Left cardiac atrium (tissue), 4 donors: ENCODE measurements at places on chromosomes 13 and 19. TPM values are rescaled to one million over a fixed set of nuclear protein-coding genes. Genes with fewer than 3 reads are reported as not detected.

- DNase-seq, result no peak
These were observed 40.1 kb downstream of the PSPC1 start for GRCh38 chr13:19742643-19743042.

- DNase-seq, result no peak
These were observed 341.4 kb downstream of the PCDH9 start for GRCh38 chr13:66888698-66889097.

DNA sequence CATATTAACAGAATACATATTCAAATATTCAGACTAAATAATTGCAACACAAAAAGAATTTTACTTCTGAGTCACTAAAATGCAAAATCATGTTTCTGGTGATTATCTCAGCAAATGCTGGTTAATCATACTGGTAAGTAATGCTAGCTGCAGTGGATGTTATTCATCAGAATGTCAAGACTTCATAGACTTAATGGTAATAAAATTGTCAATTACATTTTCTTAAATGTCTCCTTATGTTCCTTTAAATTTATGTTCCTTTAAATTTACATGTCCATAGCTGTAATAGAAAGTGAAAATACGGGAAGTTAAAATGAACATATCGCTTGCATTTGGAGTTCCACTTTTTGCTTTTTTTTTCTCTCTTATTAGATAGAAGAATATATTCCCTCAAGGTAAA is 853.0 kb downstream of the SLITRK6 start:
- no peak for DNase-seq

- no peak for DNase-seq
These were observed 16.0 kb downstream of the FGF9 start for GRCh38 chr13:21686751-21687391.

DNA sequence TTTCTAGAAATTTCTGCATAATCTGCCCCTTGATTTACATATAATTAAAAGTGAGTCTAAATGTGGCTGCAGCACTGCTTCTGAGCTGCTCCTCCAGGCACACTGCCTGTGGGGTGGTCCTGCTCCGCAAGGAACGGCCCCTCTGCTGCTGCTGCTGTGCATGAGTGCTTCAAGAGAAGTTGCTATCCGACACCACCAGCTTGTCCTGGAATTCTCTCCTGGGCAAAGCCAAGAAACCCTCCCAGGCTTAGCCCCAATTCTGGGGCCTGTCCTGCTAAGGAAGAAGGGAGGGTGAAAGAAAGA is 7.5 kb upstream of the PDCD5 start:
- no peak for DNase-seq

DNA sequence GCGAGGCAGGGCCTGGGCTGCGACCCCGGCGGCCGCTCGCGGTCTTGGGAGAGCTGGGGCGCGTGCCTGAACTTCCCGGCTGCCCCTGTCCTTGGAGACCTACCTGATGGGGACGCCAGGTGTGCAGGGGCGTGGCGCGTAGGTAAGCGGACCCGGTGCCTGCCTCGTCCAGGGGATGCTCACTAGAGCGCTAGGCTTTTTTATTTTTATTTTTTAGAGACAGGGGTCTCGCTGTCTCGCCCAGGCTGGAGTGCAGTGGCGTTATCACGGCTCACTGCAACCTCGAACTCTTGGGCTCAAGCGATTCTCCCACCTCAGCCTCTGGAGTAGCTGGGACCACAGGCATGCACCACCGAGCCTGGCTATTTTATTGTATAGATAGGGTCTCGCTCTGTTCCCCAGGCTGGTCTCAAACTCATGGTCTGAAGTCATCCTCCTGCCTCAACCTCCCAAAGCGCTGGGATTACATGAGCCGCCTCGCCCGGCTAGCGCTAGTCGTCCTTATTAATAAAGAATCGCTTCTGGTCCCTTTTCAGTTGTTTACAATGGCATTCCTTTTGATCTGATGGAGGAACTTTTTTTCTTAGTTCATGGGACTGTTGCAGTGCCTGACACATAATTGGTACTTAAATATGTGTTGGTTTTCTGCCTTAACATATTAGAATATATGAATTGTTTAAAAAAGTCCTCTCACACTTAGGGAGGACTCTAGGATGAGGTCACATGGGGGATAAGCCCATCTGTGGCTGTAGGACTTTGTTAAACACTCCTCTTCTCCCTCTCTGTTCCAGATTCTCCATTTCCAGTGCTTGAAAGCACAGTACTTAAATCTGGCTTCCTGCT is 812 bp downstream of the DPY19L3 start:
- no peak for DNase-seq

DNA sequence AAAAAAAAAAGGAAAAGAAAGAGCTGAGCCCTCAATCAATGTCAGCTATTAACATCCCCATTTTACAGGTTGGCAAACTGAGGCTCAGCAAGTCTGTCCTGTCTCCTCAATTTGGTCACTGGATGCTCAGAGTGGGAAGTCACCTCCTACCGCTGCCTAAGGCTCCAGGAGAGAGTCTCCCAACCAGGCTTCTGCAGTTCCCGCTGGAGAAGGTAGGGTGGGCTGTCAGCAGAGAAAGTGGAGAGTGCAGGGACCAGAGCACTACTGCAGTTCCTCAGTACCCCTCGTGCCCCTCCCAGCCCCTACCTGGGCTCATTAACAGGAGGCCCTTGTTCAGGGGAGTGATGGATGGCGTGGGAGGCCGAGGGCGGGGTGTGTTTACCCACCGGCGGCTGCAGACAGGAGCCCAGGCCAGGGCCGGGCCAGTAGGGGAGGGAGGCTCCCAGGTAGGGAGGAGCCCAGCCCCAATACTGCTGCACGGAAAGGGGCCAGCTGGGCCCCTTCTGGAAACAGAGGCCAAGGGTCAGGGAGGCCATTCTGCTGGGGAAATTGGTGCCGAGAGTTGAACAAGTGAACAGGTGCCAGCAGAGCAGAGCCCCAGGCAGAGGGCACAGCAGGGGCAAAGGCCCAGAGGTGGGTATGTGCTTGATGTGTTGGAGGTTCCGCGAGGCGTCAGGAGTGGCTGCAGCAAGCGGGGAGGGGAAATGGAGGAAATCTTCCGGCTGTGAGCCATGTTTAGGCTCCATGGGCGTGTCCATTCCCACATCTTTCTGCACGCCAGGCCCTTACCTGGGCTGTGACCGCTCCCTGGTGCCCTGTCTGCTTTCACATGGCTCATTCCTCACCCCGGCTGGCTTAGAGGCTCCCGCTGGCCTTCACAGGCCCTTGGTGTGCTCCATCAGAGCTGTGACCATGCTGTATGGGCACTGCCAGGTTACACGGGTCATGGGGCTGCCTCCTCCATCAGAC is 7.6 kb upstream of the COMP start:
- no peak for DNase-seq

DNA sequence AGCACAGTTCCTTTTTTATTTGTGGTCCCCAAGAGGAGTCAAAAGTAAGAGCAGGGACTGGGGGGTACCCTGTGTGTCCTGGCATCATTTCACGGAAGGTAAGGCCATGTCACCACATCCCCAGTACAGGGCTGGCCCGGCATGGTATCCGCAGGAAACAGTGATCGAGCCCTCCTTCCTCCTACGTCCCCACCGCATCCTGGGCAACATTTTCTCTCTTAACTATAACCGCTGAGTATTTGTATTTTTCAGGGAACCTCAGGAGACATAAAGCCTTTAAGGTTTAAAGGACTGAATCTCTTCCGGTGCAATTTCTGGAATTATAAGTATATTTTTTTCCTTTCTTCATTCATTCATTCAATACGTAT is 13.6 kb upstream of the LATS2 start:
- DNase-seq, result no peak

DNA sequence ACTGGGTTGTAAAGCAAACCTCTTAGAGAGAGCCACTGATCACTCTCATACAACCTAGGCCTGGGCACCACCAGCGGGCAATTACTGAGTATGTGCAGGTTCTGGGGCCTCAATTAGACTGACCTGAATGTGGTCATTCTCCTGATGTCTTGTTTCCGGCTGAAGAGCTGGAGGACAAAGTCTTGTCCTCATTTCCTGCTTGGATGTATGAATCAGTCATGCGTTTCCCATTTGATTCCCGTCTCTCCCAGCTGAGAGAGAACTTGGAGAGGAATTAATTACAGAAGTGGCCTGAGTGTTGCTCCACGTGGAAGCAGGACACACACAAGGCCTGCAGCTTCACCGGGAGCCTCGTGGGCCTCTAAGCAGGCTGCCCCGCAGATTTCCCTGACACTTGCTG is 799.3 kb upstream of the ARGLU1 start:
- no peak for DNase-seq

- DNase-seq, result no peak
These were observed 36.5 kb downstream of the TDRD3 start for GRCh38 chr13:60433505-60433904.

- DNase-seq, result no peak
These were observed 334.2 kb upstream of the SGCG start for GRCh38 chr13:22846551-22846950.

- no peak for DNase-seq
These were observed 13.7 kb downstream of the ANKRD27 start for GRCh38 chr19:32661318-32661717.

ZNF266 gene
- 10.8 TPM for total RNA-seq

CAMSAP3 gene
- 2.0 TPM for total RNA-seq
